ENCODE measurements at places on chromosomes 7 and 10.

GRCh38 chr7:15485998-15486397 lies 75.8 kb downstream of the AGMO start:
- no peak for DNase-seq

GRCh38 chr7:157513162-157513621 lies 176.4 kb downstream of the DNAJB6 start:
- DNase-seq = no peak

GRCh38 chr10:54607983-54608382 lies 193.0 kb downstream of the PCDH15 start:
- no peak for DNase-seq

- DNase-seq = no peak
Measured at GRCh38 chr10:124568848-124569622, 107.4 kb downstream of the LHPP start.

DNA sequence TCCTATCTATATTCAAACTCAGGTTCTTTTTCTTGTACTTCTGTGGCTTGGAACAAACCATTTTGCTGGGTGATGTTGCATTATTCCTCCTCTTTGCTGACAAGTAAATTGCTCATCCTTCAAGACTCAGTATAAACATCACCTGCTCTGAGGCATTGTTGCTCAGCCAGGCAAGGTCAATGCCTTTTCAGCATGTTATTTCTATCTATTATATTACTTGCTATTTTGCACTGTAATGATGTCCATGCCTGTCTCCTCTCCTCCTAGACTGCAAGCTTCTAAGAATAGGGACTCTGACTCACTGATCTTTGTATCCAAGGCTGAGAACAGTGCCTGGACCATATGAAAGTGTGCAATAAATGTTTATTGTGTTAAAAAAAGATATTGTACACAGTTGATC lies 293.8 kb downstream of the RNLS start:
- no peak for DNase-seq

GRCh38 chr10:74993649-74994048 lies 117.8 kb upstream of the SAMD8 start:
- DNase-seq = no peak

DNA sequence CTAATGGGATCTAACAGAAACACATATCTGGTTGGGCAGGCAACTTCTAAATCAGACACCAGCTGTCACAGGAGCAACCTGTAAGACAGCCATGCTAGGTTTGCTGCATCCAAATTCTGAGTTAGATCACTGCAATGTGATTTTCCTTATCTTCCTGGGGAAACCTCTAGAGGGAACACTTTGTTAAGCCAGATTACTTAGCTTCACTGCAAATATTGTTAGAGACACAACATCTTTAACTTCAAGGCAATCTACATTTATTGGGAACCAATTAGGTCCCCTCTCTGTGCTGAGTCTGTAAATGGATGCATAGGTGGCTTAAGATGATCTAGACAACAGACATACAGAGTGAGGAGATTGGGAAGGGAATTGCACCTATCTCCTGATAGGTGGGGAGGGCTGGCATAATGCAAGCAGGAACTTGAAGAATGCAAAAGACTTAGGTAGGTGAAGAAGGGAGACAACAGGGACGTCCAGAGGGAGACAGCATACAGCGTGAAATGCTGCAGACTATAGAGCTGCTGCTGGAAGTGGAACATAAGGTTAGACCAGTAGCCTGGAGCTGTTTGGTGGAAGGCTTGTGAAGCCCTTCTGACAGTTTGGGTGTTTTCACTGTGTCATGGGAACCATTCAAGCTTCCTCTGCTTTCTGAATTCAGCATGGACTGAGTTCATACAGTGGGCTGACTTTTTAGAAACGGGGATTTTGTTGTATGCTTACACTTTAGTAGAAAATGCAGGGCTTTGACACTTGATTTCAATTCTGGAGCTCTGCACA lies 109.8 kb upstream of the ELMO1 start:
- DNase-seq = no peak

- DNase-seq = no peak
Measured at GRCh38 chr7:151056666-151057505, 811 bp downstream of the CDK5 start.

Measured in non-pigmented ciliary epithelial cell (primary cell).